ENCODE measurements at places on chromosomes 3 and 15. TPM values are rescaled to one million over a fixed set of nuclear protein-coding genes. Genes with fewer than 3 reads are reported as not detected.
A peak's percentile ranks its signal among the peaks of the same experiment; 100 is the strongest.

DNA sequence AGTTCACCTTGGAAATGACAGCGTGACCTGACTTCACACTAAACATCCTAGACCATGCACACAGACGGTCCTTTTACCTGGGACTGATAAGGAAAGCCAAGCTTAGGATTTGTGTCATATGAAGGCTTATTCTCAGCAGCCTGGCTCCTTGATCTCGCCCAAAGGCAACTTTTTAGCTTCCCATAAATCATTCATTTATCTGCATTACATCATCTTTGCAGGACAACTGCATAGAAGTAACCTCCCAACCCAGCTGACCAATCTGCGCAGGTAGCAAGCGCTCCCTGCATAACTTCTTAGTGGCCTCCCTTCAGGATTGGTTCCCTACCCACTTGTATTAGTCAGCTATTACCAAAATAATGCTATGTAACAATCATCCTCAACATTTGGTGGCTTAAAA lies 389.9 kb upstream of the PROK2 start:
- no peak for DNase-seq

Gene ACP3
- 0.08 TPM for polyA plus RNA-seq

DNA sequence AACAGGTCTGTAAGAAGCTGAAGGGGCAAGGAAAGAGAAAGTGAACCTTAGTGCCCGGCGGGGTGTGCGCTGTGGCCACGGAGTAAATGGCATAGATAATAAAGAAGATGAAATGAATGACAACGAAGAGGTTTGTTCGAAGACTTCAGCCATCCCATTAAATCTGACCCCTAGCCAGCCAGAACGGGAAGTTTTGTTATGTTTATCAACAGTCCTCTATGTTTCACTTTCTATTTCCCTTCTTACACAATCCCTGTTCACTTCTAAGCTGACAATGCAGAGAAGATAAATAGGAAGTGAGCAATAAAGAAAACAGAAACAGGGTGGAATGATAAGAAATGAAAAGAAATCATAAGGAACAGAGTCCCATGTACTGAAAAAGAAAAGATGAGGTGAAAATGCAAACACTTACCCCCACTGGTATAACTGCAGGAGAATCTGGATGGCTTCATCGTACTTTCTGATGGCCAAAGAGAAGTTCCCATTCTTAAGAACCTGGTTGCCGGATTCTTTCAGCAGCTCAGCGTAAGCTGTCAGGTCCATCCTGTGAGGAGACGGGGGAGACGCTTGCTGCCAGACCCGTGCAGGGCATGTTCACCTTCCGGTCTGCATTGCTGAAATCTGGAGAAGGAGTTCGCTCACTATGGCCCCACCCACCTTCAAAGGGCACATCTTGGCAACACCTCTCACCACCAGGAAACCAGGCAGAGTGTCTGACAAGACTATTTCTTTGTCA lies 36.8 kb downstream of the TRANK1 start:
- DNase-seq: peak; percentile 37

DNA sequence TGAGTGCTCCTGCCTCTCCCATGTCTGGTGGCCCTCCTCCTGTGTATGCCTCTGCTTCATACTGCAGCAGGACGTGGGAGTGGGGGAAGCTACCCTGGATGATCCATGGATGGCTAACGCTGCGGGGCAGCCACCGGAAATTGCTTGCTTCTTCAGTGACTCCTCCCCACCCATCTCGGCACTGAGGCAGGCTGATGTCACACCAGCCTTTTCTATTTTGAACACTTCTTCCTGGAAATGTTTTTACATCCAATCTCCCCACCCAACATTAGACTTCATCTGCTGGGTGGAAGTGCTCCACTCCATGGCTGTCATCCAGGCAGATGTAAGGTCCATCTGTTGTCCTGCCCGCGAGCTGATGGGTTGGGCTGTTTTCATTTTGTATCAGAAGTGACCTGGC lies 58.9 kb upstream of the MUC13 start:
- DNase-seq: peak; percentile 67

Measured in heart left ventricle (tissue), 16 donors.